ENCODE measurements at places on chromosomes 7 and 10.

- DNase-seq: no peak
Measured at GRCh38 chr10:1657479-1657878, 79.8 kb downstream of the ADARB2 start.

DNA sequence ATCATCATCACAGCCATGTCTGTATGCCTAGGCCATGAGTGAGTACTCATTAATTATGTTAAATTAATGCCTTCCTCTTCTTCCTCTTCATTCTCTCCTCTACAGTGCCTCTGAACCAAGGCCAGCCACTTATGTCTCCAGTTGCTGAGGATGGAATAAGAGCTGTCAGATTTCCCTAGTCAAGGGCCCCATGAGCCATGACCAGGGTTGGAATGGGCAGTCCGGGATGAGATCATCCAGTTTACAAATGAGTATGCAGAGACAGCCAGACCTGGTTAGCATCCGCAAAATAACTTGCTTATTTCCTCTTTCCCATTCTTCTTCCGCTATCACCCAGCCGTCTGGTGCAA, 342.7 kb downstream of the GRID1 start:
- no peak for DNase-seq

DNA sequence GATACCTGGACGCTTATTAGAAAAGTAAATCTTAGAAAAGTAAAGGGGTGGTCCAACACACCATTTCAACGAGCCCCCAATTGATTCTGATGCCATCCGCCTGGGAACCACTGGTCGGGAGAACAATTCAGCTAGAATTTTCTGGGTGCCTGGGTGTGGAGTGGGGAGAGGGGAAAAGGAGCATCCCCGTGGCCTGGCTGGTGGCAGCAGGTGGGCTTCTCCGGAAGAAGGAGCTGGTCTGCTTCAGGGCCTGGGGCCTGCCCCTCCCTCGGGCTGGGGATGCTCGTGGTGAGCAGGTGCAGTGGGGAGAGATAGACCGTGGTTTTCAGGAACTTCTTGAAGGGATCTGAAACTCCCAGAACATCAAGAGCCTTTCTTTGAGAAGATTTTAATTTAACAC, 39.9 kb upstream of the DUSP5 start:
- DNase-seq: no peak

DNA sequence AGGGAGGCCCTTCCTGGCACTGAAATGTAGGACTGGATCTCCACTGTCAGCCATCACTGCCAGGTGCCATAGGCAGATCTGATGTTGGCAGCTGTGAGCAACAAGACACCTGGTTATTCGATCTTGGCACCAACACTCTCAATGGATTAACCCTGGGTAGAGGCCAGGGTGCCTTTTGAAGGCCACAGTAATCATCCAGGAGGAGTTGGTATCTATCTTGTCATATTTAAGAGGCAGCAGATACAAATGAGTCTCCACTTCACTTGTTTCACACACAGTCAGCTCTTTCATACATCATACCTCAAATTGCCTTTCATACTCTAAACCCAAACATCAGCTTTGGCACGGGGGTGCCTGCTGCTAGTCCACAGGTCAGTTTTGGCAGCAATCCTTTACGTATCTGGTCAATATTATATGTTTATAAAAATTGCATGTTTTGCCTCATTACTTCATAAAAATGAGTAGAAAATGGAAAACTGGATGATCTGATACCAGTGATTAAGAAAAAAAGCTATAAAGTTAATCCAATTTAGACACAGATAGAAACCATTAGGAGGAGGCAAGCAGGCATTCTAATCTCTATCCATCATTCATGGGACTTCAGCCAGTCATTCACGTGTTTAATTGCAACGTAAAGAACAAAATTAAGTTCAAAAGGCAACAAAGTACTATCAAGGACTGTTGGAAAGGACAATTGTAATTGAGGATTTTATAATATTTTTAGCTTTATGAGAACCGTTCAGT, 12.7 kb upstream of the CACUL1 start:
- DNase-seq: no peak

DNA sequence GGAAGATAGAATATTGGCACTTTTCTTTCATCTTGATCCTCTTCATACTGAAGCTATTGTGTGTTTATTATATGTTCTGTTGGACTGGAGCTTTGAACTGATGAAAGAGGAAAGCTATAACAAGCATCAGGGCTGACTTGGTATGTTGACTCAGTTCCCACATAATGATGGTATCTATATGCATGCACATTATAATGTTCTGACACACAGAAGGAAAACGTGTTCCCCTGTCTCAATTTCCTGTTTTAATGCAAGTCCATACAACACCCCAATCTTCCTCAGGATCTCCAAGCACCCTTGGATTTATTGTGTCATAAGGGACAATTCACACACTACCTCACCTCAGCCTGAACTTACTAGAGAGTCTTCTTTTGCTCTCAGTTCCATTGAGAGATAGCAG, 8.3 kb upstream of the WASL start:
- DNase-seq: no peak

GRCh38 chr10:82221601-82222149, 346.7 kb downstream of the NRG3 start:
- DNase-seq: no peak

DNA sequence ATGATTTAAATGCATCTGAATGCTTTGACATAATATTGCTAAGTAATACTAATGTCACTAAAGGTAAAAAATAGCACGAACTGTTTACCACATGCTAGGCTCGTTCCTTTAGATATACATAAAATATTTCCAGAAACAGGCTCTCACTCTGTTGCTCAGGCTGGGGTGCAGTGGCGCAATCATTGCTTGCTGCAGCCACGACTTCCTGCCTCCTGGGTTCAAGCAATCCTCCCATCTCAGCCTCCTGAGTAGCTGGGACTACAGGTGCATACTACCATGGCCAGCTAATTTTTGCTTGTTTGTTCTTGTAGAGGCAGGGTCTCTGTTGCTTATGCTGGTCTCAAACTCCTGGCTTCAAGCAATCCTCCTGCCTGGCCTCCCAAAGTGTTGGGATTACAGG, 183.3 kb downstream of the SGMS1 start:
- no peak for DNase-seq

DNA sequence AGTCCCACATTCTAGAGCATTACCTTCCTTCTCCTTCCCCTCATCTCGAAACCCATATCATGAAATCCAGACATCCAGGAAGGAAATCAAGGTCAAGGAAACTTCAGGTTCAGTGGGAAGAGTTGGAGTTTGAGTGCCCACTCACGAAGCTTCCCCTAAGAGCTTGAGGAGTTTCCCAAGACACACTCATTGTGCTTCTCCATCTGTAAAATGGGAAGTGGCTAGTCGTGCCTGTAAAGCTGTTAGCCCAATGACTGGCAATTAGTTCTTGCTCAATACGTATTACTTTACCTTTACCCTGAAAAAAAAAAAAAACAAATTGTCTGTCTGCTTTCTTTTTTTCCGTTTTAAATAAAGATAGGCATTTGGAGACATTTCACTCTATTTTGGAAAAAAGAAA, 42.3 kb downstream of the GPAM start:
- DNase-seq: no peak

GRCh38 chr10:6013413-6014192, 36.3 kb upstream of the IL15RA start:
- no peak for DNase-seq
